ENCODE measurements at places on chromosomes 11 and 22.
A peak's percentile ranks its signal among the peaks of the same experiment; 100 is the strongest.

DNA sequence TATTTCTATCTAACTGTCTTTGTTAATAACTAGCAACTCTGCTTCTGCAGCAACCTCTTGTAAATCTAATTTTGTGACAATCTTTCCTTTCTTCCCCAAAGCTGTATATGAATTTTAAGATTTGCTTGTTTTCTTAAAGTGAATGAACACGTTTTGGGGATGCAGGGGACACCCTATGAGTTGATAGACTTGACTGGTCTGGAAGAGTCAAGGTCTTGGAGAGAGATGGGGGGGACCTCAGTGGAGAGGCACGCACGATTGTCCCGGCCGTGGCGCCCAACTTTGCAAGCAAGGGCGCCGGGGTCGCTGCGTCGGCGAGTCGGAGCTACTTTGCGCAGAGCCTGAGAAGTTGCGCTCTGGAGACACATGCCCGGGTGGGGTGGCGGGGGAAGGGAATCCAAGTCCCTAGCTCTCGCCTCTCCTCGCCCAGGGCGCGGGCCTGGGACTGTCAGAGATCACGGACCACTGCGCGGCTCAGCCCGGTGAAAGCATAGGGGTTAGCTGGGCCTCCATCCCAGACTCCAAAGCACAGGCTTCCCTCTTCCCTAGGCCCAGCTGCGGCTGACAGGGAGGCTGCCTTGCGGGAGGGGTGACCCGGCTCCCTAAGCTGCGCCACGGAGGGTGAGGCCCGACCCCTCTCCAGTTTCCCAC is 854 bp downstream of the ABCC8 start:
- DNase-seq: no peak

GRCh38 chr11:96160732-96161306 is 182.2 kb downstream of the MAML2 start:
- no peak for DNase-seq

DNA sequence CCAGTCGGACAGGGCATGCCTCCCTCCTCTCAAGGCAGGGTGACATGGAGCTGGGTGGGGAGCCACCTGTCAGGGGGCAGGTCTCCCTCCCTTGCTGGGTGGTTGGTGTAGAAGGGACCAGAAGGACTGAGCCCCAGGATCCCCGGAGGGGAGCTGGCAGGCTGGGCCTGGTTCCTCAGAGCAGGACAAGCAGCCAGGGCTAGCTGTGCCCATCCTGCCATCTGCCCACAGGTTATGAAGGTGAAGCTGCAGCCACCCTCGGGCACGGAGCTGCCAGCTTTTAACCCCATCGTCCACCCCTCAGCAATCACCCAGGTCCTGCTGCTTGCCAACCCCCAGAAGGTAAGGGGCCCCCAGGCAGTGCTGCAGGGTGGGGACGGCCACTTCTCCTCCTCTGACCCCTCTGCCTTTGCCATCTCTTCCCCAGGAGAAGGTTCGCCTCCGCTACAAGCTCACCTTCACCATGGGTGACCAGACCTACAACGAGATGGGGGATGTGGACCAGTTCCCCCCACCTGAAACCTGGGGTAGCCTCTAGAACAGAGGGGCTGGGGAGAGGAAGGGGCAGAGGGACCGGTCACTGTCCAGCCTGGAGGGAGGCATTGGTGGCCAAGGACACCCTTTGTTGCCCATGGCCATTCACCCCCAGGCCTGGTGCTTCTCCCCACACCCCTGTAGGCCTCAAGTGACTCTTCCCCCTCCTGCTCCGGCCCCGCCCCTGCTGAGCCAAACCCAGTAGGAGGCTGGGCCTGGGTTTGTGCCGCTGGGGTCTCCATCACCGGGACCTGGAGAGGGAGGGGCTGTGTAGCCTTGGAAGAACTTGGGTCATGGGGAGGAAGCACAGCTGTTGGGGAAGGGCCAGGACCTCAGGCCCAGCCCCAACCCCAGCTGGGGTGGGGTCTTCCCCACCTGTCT is 7.0 kb upstream of the SH3BP1 start:
- no peak for DNase-seq

- DNase-seq: no peak
These were observed 20.5 kb upstream of the STK33 start for GRCh38 chr11:8614497-8614896.

DNA sequence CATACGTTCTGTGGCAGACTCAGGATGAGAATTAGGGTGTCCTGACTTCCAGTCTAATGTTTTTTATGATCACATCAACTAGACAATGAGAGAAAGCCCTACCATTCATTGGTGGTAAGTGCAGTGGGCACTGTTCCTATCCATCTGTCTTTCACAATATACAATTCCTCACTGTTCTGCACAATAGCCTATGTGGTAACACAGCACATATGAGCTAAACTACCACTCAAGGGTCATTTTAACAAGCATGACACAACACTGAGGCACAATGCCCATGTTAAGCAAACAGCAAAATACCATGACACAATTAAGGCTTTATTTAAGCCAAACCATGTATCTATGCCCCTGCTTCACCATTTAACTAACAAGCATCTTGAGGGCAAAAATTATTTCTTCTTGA is 52.3 kb downstream of the SIK3 start:
- DNase-seq: no peak

- DNase-seq: no peak
These were observed 39.8 kb upstream of the SPTBN2 start for GRCh38 chr11:66768818-66769217.

DNA sequence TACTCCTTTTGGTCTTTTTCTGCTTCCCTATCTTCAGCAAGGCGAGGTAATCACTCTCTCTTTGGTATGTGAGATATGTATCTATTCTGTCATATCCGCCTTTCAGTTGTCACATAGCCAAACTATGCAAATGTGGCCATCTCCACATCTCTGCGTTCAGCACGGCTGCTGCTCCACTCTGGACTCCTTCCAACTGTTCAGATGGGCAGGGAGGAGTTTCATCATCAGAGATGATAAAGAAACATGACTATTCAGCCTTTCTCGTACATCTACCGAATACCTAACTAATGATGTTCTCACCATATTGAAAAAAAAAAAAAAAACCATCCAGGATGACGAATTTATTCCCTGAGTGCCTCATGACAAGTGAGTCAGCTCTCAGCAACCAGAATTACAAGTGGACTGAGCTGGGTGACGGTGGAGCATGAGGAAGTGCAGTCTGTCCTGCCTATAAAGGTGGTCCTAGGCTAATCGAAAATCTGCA is 899.6 kb downstream of the OPCML start:
- DNase-seq: no peak

DNA sequence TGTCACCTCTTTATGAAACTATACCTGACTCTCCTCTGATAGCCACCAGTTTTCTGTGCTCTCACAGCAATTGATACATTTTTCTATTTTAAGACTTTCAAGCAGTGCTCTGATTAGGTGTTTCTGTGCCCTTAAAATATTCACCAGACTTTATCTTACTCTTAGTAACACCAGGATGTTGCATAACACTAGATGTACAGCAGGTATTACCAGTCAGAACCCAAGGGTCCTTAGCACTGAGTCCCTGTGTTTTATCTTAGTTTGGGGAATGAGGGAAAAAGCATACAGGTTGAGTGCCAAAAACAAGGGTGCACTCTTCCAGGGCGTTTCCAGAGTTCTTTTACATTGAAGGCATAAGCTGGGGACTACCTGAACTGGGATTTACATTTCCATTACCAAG is 51.4 kb downstream of the COPB1 start:
- no peak for DNase-seq

DNA sequence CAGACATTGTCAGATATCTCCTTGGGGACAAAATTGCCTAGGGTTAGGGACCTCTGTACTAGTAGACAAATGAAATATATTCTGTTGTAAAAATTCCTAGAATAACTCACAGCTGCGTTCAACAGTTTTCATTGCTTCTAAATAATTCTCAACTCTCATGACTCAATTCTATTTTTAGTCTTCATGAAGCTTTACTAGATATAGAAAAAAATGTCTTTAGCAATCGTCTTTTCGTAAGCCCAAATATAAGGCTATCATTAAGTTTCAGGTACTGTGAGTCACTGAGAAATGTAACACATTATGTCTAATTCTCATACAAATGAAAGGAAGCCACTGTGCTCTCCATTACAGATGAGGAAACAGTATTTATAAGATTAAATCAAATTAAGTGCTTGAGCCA is 6.4 kb downstream of the MMP12 start:
- DNase-seq: no peak

DNA sequence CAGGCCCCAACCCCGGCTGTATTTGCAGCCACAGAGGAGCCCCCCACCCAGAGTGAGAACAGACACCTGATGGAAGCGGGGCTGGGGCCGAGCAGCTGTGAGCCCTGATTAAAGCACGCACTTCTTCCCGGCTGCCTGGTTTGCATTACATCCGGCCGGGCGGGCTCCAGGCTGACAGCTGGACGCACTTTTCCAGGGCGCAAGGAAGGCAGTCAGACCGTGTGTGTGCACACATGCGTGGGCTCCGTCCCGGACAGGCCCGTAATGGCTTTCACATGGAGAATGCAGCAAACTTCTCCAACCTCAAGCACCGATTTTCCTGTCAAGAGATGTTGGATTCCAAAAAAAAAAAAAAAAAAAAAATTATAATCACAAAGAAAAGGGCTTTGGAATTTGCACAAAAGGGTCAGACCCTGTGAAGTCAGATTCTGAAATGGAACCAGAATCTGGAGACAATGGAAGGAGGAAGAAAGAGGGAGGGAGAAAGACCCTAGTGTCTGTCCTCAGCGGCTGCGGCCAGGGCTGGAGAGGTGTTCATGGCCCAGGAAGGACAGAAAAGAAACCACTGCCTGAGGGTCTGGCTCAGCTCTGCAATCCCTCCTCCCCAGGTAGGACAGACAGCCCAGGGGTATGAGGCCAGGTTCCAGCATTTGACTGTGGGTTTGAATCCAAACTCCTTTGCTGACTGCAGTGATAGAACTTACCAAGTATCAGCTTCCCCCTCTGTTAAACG is 365.5 kb downstream of the MN1 start:
- no peak for DNase-seq

DNA sequence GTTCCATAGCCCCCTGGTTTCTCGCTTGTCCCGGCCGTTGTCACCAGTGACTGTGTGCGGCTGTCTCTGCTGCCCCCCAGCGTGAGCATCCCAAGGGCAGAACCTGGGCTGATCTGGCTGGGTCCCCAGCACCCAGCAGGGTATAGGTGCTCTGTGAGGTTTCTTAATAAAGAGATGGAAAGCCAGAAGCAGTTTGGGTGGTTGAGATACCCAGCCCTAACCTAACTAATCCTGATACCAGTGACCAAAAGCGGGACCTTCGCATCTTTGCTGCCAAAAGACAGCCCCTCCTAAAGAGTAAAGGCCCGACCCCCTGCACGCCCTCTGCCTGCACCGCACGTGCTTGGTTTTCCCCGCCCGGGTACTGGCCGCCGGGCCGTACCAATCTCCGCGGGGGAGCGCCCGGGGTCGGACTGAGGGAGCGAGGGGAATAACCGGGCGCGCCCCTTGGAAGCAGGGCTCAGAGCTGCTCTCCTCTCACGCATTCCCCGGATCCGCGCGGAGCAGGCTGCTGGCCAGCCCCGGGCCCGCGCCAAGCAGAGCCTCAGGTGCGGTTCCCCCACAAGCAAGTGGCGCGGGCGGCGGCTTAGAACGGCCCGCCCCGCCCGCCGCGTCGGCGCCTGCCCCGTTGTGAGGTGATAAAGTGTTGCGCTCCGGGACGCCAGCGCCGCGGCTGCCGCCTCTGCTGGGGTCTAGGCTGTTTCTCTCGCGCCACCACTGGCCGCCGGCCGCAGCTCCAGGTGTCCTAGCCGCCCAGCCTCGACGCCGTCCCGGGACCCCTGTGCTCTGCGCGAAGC is at the start of gene DGAT2:
Gene DGAT2, plus strand, starts transcription at position 667 of the 797 bp plus-strand sequence. CDS start 214 bp downstream, outside the sequence.
- no peak for DNase-seq

- DNase-seq: no peak
These were observed 28.2 kb downstream of the KCTD17 start for GRCh38 chr22:37079668-37080171.

GRCh38 chr22:27915986-27916385 is 3.1 kb downstream of the PITPNB start:
- DNase-seq: no peak

GRCh38 chr22:36365020-36365411 is 22.8 kb downstream of the MYH9 start:
- peak; percentile 35 for DNase-seq

- no peak for DNase-seq
These were observed 107.2 kb upstream of the E2F8 start for GRCh38 chr11:19347911-19348310.

- no peak for DNase-seq
These were observed 32.3 kb downstream of the ARHGAP42 start for GRCh38 chr11:100719362-100719761.

DNA sequence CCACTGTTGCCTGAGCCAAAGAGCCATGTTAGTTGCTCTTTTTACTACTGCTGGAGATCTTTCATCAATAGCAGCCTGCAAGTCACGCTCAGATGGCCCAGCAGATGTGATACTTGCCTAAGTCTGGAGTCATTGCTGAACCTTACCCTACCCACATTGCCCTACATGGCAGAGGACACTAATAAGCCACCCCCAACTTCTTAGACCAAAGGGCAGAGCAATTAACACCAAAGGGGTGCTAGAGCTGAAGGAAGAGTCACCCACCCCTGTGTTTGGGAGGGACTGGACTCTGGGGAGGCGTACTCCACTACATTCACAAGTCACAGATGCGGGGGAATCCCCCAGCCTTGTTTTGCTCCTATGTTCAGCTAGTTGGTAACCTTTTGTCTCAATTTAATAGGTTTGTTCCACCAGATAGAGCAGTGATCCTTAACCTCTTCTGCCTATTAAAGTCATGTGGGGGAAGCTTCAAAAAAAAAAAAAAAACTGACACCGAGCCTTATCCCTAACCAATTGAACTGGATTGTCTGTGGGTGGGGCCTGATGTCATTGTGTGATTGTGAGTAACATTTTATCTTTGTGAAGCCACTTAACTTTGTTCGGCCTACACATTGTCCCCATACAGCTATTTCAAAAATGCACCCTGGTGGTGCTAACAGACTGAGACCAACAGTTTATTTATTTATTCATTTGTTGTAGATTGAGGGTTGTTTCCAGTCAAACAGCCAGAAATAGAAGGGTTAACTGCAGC is 13.1 kb downstream of the ADM start:
- no peak for DNase-seq

- DNase-seq: no peak
These were observed 2.7 kb downstream of the MDK start for GRCh38 chr11:46383974-46384701.

DNA sequence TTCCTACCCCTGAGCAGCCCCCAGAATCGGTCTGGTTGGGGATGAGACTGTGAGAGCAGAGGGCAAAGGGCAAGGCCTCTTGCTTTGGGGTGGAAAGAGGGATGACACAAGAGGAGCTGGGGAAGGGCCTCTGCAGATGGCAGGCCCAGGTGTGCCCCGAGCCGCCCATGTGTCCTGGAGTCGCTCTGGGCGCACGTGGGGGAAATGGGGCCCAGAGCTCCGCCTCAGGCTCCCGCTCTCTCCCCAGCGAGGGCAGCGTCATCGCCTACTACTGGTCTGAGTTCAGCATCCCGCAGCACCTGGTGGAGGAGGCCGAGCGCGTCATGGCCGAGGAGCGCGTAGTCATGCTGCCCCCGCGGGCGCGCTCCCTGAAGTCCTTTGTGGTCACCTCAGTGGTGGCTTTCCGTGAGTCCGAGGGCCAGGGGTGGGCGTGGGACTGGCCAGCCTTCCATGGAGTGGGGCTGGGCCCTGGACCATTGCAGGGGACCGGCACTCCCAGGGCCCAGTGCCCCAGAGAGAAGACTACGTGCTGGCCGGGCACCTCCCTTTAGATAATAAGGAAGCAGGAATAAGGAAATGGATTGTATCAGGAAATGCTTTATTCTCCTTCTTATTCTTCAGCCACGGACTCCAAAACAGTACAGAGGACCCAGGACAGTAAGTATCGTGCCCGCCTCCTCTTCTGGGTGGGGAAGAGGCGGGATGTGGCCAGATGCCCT is 30.1 kb downstream of the ST14 start:
- DNase-seq: no peak

- DNase-seq: no peak
These were observed 59.1 kb upstream of the POU2AF2 start for GRCh38 chr11:111186308-111186915.
